ENCODE measurements at places on chromosomes 6 and 20. TPM values are rescaled to one million over a fixed set of nuclear protein-coding genes. Genes with fewer than 3 reads are reported as not detected.

The MTCH1 gene
- total RNA-seq: 223 TPM

The SLC32A1 gene
- not detected for total RNA-seq

The DEFB128 gene
- not detected for total RNA-seq

The GPR63 gene
- total RNA-seq: under 0.01 TPM

The ACSS2 gene
- 42.0 TPM for total RNA-seq

The RBPJL gene
- total RNA-seq: not detected

The STX11 gene
- 3.6 TPM for total RNA-seq

The LRRN4 gene
- not detected for total RNA-seq

The CRYBG1 gene
- 5.5 TPM for total RNA-seq

The MOG gene
- total RNA-seq: not detected

The FOXF2 gene
- total RNA-seq: 0.26 TPM
